WTC11 (cell line): ENCODE measurements at places on chromosomes 13 and 19.

DNA sequence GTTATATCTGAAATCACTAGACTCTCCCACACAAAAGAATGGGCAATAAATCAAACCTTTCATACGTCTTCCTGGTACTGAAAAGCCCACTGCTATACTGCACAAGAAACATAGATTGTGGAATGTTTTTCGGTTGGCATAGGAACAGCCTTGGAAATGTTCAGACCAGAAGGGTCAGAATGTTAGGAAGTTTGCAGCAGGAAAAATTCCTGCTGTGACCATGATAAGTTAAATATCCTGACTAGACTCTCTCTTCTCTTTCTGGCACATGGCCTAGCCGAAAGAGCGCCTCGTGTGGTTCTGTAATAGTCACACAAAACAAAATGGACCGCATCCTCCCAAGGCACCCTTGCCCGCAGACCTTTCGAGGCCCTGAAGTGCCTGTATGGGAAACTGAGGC lies 427.2 kb downstream of the COG6 start:
- no peak for DNase-seq

DNA sequence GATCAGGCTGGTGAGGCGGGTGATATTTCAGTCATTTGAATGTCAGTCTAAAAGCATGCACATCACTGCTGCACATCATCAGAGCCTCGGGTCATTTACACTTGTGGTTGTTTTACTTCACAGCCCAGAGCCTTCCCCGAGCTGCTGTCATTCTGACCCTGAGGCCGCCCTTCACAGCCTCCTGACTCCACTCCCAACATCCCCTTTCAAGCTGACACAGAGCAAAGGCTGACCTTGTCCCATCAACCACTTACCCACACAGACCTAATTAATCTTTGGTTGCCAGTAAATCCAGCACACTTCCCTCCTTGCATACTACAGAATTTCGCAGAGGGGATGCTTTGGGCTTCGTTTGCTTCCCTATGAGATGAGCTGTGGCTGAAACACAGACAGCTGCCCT lies 528.1 kb downstream of the DIAPH3 start:
- no peak for DNase-seq

DNA sequence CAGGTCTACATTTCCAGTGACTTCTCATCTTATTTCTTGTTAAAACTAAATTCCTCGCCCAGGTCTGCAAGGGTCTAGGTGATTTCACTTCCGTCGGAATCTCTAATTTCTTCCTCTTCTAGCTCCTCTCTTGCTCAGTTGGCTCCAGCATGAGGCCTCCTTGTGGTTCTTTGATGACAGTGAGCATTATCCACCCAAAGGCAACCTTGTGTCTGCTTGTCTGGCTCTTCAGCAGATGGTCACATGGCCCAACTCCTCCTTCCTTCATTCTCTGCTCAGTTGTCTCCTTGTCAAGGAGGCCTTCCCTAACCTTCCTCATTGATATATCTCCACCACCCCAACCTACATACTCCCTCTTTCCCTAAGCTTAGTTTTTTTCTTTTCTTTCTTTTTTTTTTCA lies 1391.4 kb downstream of the EFNB2 start:
- no peak for DNase-seq

- DNase-seq: peak; percentile 12
Measured at GRCh38 chr13:37138169-37138568, 32.7 kb upstream of the CSNK1A1L start.

- DNase-seq: no peak
Measured at GRCh38 chr13:79593121-79593520, 112.2 kb downstream of the NDFIP2 start.
